Kidney tubule cell (primary cell): ENCODE measurements at places on chromosomes 7 and 10.

DNA sequence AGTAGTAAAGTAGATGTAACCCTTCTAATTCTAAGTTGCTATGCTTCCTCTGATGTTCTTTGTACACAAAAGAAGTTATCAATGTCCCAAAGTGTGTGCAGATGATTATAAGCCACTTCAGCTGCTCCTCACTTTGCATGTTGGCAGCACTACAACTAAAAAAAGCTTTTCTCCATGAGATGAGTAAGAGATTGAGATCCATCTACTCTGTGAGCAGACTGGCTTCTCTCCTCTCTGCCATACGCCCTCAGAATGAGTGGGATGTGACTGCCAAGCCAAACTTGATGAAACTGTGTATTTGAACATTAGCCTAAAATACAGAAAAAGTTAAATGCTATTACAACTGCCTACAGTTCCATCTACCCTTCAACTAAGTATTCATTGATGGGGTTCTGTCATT is 102.9 kb upstream of the ETV1 start:
- no peak for DNase-seq

- DNase-seq, result no peak
Measured at GRCh38 chr10:99548041-99548530, 15.3 kb downstream of the NKX2-3 start.

DNA sequence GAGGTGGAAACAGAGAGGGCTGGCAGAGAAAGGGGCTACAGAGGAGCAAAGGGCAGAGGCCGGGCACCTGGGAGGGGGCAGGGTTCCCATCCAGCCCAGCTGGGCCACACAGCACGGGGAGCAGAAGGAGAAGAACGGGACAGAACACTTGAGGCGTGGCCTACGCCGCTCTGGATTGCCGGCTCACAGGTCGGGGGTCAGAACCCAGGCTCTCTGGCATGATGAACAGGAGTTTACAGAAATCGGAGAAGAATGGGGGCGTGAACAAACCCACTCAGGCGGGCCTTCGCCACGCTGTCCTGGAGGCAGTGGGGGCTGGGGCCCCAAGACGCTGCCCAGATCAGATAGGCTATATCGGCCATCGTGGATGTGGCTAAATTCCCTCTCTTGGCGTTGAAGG is 362.2 kb upstream of the SHH start:
- no peak for DNase-seq

DNA sequence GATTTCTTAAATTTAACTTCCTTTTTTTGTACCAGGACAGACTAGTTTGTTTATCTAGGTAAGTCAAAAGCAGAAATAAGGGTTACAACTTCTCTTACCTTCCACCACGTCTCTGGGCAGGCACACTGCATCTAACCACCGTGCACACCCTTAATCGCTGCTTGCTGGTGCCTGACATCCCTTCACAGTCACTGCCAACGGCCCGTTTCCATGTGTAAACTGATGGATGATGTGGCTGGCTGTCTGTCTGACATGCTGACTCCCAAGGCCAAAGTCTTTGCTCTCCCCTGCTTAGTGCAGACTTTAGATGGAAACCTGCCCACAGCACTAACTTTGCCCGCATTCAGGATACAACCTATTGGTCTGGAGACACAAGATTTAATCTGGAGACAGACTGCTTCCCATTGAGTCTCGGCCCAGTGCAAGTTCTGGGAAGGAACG is 1.1 kb downstream of the TMEM273 start:
- DNase-seq, result peak; percentile 62

GRCh38 chr7:104926601-104927041 is 87.4 kb upstream of the KMT2E start:
- peak; percentile 51 for DNase-seq

DNA sequence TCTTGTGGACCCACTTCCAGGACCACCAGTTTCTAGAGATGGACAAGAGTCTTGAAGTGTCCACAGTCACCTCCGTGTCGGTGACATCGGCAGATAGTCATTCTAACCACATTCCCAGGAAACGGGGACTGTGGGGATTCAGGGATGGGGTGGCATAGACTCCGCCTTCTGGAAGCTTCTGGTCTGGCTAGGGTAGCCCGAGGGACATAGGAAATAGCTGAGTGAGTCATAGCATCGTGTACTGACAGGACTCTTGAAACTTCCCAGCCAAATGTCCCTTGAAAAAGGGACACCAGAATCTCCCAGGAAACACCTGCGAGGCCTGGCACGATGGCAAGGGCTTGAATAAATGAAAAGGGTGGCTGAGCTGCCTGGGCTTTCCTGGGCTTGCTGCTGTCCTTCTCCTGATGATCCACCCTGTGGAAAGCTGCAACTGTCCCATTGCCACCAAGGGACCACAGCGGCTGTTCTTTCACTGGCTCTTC is 84.1 kb upstream of the LRRC4 start:
- DNase-seq, result peak; percentile 68

GRCh38 chr7:134120405-134120804 is 6.7 kb upstream of the LRGUK start:
- DNase-seq, result peak; percentile 29

GRCh38 chr10:71746344-71747037 is 26.8 kb downstream of the VSIR start:
- no peak for DNase-seq

DNA sequence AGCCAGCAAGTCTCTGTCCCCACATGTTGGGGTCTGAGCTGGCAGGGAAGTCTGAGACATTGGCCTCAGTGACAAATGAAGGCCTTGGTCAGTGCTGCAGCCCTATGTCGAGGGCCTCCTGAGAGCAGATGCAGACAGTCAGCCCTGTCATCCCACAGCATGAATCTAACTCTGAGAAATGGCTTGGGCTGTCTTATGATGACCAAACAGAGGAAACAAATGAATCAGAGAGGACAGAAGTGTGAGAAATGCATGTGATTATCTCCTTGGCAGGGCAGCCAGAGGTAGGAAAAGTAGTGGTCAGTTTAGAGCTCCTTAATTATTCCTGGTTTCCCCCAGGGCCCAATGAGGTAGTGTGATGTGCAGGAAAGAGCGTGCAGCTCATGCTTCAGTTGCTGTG is 287.6 kb downstream of the SORCS3 start:
- DNase-seq, result peak; percentile 74

DNA sequence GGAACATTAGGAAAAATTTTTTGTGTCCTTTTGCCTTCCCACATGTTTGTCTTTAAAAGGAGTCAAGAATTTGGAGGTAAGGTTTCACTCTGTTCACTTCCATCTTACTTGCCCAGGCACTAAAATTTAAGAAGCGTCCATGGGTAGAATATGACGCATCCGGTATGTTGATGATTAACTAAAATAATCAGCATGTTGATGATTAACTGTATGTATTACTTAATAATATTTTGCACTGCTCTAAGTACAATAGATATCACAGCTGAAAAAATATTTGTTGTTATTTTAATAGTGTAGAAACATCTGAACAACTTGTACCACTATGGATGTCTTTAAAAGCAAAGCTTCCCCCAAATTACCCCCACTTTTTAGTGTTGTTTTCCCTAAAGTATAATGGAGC is 11.5 kb downstream of the ANKRD22 start:
- DNase-seq, result peak; percentile 68

DNA sequence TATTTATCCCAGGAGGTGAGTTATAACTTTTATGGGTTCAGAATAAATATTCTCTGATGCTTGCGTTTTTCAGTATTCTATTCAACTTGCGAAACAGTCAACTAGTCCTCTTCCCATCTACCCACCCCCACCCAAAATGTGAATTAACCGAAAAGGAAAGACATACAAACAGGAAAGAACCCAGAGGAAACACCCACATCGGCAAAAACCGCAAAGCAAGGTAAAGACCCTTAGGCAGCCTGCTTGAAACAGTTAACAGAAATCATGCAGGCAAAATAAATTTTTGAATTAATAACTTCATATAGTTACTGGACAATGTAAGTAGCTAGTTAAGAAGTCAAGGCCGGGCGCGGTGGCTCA is 5.4 kb downstream of the ZC3HAV1 start:
- DNase-seq, result no peak

GRCh38 chr7:128963327-128963757 is 25.6 kb downstream of the IRF5 start:
- peak; percentile 88 for DNase-seq

DNA sequence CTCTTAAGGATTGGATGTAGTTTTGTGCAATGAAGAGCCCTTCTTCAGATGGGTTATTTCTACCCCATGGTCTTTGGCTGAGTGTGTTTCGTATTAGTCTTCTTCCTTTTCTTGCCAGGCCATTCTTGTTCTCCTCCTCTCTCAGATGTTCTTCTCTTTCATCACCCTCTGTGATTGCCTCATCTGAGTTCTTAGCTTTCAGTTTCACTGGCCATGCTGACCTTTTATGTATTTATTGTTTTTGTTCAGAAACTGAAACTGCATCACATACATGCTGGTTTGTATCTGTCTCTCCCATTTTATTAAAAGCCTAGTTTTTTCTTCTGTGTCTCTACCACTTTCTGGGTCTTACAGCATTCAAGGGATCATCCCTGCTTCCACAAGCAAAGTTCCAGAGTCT is 21.7 kb upstream of the PCGF5 start:
- peak; percentile 36 for DNase-seq

DNA sequence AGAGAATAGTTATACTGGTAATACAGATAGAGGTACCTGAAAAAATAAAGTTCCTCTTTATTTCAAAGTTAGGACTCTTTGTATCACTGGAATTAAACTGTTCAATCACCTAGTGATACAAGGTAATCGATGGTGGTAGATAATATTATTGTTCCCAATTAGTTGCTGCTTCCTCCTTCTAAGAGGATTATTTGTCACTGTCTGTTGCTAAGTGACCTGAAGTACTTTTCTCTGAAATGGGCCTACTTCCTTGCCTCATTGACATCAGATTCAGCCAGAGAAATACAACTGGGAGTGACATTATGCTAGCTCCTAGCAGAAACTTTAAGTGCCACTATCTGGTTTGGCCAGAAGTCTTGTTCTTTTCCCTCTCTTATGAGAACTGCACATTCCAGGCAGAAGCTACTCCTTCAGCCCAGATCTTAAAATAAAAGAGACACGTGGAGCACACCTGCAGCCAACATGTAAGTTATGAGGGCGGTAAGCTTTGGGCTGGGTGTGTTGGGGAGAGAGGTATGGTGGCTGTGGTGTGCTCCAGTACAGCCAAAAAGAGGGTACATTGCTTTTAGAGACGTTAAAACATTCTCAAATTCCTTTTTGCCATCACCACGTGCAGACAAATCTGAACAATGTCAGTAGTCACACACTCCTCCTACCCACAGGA is 54.8 kb downstream of the MINDY3 start:
- no peak for DNase-seq

- DNase-seq, result peak; percentile 9
Measured at GRCh38 chr7:153190452-153190851, 430.9 kb downstream of the ACTR3B start.

GRCh38 chr7:151541709-151542499 is 22.2 kb upstream of the RHEB start:
- no peak for DNase-seq

GRCh38 chr7:100573691-100574361 is at the start of gene SAP25:
TSS of gene SAP25 (minus strand) at chr7:100573900. CDS start at chr7:100573742, 158 bp downstream.
- no peak for DNase-seq

DNA sequence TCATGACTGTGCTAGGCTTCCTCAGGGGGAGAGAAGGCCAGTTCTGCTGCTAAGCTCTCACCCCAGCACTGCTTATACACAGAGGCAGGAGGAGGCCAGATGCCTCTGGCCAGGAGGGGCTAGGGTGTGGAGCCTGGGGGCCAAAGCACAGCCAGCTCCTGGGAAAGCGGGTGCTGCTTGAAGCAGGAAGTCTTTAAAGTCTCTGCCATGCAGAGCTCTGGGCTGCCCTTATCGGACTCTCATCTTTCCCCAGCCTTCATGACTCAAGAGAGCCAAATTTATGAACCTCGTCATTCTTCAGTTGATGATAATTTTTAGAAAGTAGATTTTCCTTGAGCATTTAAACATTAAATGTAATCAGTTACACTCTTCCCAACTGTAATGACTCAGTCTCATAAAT is 11.2 kb upstream of the TSPAN14 start:
- DNase-seq, result no peak
